Effector memory CD8-positive, alpha-beta T cell (primary cell): ENCODE measurements at places on chromosomes 1 and 21.

DNA sequence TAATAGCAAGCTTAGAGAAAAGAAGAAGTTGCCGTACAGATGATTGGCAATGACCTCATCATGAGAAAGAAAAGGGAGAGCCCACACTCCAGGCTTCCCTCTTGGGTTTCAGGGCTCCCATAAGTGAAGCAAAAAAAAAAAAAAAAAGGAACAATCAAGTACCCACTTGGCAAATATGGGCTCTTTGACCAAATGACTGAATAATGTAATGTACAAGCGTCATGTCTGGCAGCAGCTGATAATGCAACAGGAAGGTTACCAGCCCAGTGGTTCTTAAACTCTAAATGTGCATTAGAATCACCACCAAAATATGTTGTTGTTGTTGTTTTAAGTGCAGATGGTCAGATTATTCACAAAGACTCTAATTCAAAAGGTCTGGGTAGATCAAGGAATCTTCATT lies 13.5 kb downstream of the TNFSF4 start:
- no peak for DNase-seq

DNA sequence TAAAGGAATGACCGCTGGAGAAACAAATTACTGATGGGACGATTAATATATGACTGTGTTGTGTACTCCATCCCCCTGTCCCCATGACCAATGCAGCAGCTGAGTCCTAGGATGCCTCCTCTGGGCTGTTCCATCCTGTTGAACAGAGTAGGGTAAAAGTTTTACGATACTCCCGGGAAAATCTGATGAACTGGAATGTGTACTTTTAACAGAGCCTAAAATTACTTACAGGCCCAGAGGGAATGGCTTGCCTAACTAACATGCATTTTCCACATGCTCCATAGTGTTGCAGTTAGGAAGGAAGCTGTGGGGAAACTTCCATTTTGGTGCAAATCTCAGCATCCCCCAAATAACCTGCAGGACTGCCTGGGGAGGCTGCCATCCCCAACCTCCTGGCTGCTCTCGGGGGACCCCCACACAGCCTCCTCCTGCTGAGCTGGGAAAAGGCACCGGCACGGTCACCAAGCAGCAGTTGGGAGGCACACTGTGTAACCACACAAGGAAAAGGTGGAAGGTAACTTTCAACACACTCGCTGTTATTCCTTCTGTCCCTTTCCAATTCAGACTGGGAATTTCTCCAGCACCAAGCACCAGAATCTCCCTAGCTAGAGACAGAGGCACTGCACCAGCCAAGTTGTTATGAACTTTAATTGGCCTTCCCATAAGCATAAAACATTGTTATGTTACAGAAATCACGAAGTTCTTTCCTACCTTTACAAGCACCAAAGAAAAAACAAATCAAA lies 97.2 kb downstream of the BCAR3 start:
- DNase-seq = no peak

- DNase-seq = no peak
Measured at GRCh38 chr1:188642704-188643103, 1814.0 kb downstream of the PLA2G4A start.

- DNase-seq = no peak
Measured at GRCh38 chr1:165467706-165468105, 22.8 kb upstream of the RXRG start.

- no peak for DNase-seq
Measured at GRCh38 chr1:55535724-55536544, 320.8 kb upstream of the USP24 start.
